Brain pericyte (primary cell): ENCODE measurements at places on chromosomes 16 and 17.

GRCh38 chr16:12330946-12331345, 354.4 kb downstream of the SNX29 start:
- DNase-seq, result no peak

GRCh38 chr16:53576210-53576609, 73.2 kb upstream of the AKTIP start:
- DNase-seq, result no peak

- DNase-seq, result no peak
Observed at GRCh38 chr16:15897121-15897780, 8.8 kb upstream of the CEP20 start.

- no peak for DNase-seq
Observed at GRCh38 chr16:825341-826061, 25.0 kb upstream of the GNG13 start.

- DNase-seq, result no peak
Observed at GRCh38 chr17:2405247-2405926, 4.5 kb upstream of the MNT start.

DNA sequence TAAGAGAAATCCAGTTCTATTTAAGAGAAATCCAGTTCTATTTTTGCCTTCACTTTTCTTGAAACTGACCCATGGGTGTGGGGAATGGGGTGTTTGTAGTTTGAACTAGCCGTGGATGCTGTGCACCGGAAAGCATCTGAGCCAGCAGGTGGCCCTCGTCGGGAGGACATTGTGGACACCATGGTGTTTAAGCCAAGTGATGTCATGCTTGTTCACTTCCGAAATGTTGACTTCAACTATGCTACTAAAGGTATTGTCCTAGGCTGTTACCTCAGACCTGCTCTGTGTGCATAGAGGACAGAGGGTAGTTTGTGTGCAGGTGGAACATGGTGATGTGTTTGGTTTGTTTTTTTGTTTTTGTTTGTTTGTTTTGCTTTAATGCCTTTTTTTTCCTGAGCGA, 3.3 kb downstream of the ATXN2L start:
- no peak for DNase-seq

- no peak for DNase-seq
Observed at GRCh38 chr16:22252317-22252716, 44.9 kb upstream of the POLR3E start.

GRCh38 chr17:50686494-50687199, 21.1 kb downstream of the ANKRD40 start:
- no peak for DNase-seq
